ENCODE measurements at places on chromosomes 7 and 10. TPM values are rescaled to one million over a fixed set of nuclear protein-coding genes. Genes with fewer than 3 reads are reported as not detected.

Gene ATXN7L1
- total RNA-seq = 11.5 TPM

Gene ADO
- total RNA-seq = 26.2 TPM

Gene ZNF804B
- not detected for total RNA-seq

Gene STARD3NL
- 32.0 TPM for total RNA-seq

Gene CCDC172
- total RNA-seq = not detected

Gene BMPER
- total RNA-seq = not detected

Gene C10orf67
- not detected for total RNA-seq

Gene LRRC61
- total RNA-seq = 12.0 TPM

Gene IFIT1
- 3.6 TPM for total RNA-seq

Gene TSPAN33
- 22.2 TPM for total RNA-seq

Gene HMX3
- total RNA-seq = not detected

Gene NACAD
- 0.05 TPM for total RNA-seq

Gene RAMP3
- not detected for total RNA-seq

Gene C10orf105
- total RNA-seq = not detected

Gene CDH23
- not detected for total RNA-seq

Gene GPER1
- 1.2 TPM for total RNA-seq

Gene TEX47
- total RNA-seq = not detected

Gene RET
- total RNA-seq = 5.9 TPM

Gene SPDYE5
- not detected for total RNA-seq

Gene BLNK
- total RNA-seq = 0.59 TPM

Data from HCT116 (cell line).